ENCODE measurements at places on chromosomes 7 and 10.

DNA sequence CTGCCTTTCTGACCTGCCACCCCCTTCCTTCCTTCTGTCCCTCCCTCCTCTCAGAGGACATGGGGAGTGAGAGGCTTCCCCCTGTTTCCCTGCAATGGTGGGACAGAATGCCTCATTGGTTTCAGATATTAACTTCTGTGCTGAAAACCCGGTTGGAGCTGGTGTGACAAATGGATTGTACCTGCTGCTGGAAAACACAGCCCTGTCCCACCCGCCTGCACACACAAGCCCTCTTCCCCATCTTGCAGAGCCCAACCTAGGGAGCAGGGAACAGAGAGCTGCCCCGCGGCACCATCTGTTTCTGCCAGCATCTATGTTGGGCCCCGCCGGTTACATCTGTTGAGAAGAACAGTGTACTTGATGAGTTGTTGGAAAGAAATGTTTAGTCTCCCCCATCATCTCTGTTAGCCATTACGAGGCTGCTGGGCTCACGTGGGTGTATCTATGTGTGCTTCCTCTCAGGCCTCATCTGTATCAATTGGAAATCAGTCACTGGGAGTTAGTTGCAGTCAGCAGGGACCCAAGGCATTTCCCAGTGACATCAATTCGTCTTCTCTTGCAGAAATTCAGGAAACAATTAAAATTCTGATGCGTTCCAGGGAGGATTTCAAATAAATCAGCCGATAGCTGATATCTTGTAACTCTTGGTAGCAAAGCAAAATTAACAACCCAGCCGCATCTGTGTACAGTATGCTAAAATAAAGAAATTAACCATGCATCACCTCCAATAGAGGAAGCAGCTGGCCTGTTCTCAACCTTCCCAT, 725.6 kb upstream of the GALNT17 start:
- no peak for DNase-seq

DNA sequence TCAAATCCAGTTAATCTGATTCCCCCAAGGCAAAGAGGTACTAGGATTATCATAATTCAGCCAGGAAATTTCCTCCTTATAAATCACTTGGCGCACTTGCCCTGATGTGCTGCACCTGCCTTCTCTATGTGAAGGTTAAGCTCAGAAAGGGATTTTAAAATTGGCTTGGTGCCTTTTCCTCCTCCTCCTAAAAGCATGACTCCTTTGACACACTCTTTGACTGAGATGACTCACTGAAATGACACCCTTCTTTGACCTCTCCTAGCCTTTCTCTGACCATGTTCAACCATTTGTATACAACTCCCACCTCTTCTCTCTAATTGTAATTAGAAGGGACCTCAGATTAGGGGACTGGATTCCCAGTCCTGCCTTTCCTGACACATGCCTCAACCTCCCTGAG, 46.5 kb downstream of the ABLIM1 start:
- no peak for DNase-seq

- DNase-seq = no peak
Observed at GRCh38 chr7:26423436-26423835, 131.8 kb downstream of the SNX10 start.

DNA sequence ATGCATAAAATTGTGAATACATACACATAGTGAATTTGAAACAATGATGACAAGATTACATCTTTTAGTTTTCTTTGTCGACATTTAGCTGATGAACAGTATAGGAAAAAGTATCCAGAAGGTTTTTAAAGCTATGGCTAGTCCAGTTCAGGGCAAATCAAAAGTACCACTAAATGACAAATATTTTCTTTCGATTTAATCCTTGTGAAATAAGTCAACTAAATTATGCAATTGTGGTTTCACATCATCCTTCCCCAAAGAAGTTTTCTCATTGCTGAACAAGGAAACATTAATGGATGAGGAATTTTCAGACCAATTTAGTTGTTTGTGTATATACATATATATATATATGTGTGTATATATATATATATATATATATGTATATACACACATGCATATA, 774.0 kb downstream of the DNAJB9 start:
- no peak for DNase-seq

- DNase-seq = no peak
Observed at GRCh38 chr10:86635402-86635801, 18.9 kb upstream of the OPN4 start.

DNA sequence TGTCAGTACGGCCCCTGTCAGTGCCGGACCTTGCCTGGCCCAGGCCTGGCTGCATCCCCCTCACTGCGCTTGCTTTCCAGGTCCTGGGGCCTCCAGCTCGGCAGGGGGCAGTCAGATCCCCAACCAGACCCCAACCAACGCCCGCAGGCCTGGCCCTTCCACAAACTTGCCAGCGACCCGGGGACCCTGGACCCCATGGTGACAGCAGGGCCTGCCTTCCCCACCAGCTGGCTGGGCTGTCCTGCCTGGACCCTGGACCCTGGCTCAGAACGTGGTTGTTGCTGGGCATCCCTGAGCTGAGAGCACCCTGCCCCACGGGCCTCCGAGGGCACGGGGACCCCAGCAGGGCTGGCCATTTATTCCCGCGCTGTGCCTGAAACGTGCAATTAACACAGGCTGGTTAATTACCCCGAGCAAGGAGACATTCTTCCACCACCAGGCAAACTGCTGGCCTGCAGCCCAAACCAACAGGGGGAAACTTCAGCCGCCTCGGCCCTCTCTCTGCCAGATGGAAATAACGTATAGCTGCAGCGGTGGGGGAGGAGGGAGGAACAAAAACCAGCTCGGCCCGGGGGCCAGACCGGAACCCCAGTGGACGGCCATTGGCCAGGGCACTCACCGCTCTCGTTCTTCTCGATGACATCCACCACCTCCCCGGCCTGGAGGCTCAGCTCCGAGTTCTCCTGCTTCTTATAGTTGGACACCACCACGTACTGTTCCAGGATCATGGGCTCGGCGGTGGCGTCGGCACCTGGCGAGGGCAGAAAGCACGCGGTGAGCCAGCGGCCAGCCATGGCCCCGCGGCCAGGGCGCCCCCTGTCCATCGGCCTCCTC, 167.1 kb downstream of the NEURL1 start:
- peak; percentile 13 for DNase-seq

DNA sequence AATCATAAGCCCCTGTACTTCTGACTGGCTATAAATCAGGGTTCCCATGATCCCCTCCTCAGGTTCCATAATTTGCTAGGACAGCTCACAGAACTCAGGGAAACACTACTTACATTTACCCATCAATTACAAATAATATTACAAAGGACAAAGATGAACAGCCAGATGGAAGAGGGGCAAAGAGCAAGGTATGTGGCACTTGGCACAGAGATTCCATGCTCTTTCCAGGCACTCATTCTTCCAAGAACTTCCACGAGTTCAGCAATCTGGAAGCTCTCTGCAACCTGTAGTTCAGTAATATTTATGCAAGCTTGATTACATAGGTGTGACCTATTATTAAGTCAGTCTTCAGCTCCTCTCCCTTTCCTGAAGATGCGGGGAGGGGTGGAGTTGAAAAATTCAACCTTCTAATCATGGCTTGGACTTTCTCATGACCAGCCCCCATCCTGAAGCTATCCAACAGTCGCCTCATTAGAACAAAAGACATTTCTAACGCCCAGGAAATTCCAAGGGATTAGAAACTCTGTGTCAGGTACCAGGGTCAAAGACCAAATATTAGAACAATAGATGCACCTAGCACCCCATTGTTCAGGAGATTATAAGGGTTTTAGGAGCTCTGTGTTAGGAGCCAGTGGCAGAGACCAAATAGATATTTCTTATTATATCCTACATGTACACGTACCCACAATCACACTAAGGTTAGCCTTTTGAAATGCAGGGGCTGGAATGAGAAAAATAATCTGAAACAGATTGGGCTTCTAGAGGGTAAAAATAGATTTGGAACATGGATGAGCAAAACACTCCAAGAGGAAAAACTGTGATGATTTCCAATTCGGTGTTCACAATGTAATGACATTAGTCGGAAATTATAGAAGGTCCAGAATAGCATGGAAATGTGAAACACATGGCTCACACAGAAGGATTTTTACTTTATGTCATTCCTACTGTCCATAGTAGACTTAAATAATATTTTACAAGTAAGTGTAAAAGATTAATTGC, 7.0 kb downstream of the ANKMY2 start:
- no peak for DNase-seq

DNA sequence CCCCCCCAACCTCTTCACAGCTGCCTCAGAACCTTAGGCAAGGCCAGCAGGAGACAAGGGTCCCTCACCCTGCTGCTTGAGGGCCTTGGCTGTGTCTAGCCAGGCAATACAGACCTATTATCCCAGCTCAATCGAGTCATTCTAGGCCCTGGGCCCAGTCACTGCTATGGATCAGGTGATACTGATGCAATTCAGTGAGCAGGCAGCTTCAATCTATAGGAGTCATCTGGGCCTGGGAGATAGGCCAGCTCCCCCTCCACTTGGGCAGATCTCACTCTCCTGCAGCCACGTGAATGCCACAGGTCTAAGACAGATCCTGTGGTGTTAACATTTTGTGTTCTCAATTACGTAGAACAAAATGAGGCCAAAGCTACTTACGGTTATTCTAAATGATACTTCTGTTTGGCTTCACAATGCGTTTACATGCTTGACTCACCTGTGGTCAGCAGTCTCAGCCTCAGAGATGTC, 68.0 kb upstream of the LRRC4 start:
- DNase-seq = no peak

DNA sequence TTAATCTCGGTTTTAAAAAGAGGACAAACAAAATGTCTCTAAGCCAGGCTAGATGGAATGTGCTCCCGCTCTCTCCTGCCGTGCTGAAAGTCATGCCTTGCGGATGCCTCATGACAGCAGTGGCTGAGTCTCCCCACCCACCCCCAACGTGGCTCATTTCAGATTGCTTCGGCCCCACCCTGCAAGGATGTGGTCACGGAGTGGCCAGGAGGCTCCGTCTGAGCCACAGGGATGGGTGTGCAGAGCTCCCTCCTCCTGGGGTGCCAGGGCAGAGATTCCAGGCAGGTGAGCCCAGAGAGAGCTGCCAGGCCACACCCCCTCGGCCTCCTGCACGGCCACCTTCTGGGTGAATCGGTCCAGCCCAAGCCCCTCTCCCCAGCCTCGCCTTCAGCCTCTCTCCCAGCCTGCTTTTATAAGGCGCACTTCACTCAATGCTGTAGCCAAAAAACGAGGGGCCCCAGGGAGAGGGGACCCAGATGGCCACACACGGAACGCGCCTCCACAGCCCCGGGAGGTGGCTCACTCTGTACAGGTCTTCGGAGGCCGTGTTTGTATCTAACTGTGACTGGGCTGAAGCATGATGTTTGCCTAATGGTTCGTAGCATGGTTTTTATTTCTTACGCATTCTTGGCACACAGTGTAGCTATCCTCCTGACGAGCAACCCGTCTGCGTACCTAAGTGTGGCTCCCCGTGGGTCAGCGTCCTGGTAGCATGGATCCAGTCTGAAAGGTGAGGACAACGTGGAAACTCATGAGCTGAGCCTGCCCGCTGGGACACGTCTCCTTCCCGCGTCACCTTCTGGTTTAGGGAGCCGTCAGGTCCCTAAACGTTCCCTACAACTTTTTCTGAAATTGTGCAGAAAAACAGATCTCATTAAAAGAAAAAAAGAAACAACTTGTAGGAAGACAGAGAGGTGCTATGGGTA, 413.8 kb upstream of the FOXK1 start:
- no peak for DNase-seq

DNA sequence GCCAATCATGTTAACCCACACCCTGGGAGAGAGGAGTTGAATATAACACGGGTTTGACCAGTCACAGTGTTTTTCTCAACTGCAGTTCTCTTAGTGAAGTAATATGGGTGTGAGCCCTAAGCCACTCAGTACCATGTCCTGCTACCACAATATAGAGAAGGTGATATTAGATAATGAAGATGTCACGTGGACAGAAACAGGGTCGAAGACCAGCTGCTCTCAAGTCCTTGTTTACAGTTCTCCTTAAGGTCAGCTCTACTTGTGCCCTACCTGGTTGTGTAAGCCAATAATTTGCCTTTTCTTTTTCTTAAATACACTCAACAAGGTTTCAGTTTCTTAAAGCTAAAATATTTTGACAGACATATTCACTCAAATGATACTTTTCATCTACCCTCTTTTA, 128.3 kb upstream of the POT1 start:
- DNase-seq = no peak

DNA sequence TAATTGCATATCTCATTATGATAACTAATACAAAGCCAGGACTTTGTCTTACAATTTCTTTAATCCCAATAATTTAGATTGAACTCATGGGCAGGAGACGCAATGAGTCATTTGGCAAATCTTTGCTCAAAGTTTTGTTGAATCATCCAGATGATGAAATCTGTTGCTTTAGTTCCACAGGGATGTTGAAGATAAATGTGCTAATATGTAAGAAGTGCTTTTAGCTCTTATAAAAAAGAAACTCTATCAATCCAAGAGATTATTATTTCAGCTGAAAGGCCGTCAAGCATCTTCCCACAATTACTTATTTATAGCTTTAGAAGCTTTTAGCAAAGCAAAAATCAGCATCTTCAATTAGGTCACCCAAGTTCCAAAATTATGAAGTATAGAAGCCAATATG, 36.8 kb upstream of the ANK3 start:
- no peak for DNase-seq

DNA sequence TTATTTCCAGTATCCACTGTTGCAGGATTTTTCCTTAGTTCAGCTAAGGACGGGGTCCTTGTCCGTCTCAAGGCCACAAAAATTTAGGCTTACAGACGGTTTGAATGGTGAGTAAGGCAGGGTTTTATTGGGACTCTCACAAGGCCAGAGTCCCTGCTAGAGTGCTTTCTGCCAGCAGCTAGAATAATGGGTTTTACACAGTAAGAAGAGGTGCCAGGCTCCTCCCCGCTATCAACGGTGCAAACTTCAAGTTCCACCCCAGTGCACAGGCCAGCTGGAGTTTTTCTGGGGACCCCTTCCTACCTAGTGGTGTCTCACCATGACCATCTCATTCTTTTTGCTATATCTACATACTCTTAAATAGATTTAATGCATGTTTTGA, 198.5 kb upstream of the KCTD7 start:
- DNase-seq = no peak

GRCh38 chr10:122326806-122327205, 47.7 kb upstream of the PLEKHA1 start:
- no peak for DNase-seq

- peak; percentile 68 for DNase-seq
Observed at GRCh38 chr10:3068201-3068967, 1.0 kb downstream of the PFKP start.

- DNase-seq = no peak
Observed at GRCh38 chr7:142000244-142000643, 4.6 kb downstream of the MGAM start.

GRCh38 chr7:83414947-83415346, 234.0 kb downstream of the SEMA3E start:
- DNase-seq = no peak

DNA sequence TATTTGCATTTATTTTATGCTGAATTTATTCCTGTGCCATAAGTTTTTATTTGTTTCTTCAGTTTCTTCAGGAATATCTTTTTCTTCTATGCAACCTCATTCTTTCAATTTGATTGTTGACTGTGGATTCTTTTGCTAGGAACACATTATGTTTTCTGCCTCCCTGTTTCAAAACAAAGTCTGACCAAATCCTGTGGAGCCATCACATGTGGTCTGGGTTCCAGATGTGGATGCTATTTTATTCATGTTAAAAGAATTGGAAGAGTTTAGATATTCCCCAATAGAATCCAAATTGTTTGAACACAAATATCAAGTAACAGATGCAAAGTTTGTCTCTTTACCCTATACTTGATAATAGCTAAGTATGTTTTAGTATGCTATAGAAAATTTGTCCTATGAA, 56.8 kb upstream of the LRRC17 start:
- no peak for DNase-seq

Measured in stimulated activated CD4-positive, alpha-beta T cell treated with anti-CD3 and anti-CD28 coated beads, Interleukin-12 subunit alpha, Interleukin-12 subunit beta, amount 100 ng/mL, for 4 hours (primary cell).